ENCODE measurements at places on chromosomes 2 and 18.

DNA sequence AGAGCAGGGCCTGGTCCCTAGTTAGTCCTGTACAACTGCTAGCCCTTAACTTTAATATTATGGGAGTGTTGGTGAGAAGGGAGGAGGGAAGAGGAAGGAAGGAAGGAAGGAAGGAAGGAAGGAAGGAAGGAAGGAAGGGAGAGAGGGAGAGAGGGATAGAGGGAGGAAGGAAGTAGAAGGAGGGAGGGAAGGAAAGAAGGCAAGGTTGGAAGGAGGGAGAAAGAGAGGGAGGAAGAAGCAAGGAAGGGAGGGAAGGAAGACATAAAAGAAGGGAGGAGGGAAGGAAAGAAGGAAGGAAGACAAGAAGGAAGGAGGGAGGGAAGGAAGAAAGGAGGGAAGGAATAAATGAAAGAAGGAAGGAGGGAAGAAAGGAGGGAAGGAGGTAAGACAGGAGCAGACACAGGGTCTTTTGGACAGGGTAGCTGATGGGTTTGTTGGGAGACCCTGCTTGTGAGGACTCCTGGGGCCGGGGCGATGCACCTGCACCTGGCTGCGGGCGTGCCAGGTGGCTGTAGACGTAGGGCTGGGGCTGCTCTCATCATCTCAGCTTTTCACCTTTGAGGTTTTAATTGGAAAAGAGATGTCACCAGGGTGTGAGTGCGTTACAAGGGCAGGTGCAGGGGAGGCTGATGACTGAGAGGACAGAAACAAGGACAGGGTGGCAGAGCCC, 5.9 kb upstream of the POMC start:
- no peak for DNase-seq

DNA sequence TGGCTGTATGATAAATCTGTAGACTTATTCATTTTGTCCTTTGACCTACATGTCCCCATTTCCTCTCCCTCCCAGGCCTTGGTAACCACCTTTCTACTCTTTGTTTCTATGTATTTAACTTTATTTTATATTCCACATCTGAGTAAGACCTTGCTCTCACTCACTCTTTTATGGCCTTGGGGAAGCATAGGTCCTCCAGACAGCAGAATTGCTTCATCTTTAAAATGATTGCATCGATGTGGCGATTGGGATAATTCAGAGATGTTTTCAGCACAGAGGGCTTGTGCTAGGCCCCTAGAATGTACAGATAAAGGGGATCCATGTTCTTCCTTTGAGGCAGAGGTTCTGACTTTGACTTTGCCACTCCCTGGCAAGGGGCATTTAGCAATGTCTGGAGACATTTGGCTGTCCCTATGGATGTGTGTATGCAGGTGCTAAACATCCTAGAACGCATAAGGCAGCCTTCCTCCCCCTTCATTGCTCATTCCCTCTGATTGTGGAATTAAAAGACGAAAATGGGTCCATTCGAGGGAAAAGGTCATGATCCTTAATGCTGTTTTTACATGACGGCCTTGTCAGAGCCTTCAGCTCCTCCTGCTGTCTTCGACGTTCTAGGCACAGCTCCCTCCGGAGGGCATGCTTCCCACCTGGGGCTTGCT, 1.2 kb upstream of the GPR39 start:
- no peak for DNase-seq

GRCh38 chr2:158178646-158179045, 77.0 kb downstream of the UPP2 start:
- DNase-seq: no peak

DNA sequence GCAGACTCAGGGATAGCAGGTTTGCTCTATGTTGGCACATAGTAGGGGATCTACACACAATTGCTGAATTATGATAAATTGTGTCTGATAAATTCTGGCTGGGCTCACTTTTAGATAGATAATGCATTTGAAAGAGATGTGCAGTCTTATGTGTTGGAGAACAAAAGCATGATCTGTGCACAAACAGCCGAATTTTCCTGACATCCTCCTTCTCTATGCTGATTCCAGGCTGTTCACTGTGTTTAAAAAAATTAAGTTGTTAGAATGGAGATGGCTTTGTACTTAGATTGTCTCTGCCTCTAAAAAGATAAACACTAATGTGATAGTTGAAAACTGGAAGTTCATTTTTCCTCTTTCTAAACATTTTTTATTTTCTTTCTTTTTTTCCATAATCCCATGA, 2.1 kb downstream of the CERS6 start:
- DNase-seq: no peak

DNA sequence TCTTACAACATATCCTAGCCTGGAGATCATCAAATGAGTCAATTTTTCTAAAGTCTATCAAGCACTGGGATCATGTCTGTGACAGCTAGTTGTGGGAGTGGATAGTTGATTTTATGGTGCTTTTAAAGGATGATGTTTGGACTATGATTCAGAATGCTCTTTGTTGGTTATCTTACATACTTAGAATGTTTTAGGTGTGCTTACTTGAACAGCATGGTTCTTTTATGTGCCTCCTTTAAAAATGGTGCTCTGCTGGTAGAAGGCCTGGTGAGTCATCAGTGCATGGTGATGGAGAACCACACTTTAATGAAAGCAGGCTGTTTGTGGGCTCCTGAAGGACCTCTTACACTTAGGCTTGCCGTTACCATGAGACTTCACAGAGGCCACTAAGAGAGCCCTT, 682.7 kb upstream of the FANCL start:
- DNase-seq: no peak

DNA sequence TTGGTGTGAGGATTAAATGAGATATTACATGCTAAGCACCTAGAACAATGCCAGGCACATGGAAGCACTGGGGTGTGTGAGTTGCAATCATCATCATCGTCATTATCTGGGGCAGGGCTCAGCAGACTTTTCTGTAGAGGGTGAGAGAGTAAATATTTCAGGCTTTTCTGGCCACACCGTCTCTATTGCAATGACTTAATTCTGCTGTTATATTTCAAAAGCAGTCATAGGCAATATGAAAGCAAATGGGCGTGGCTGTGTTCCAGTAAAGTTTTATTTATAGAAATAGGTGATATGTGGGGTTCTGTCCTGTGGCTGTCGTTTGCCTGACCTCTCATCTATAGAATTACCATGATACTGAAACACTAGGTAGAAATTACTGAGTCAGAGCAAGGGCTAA, 60.6 kb downstream of the IL1R2 start:
- no peak for DNase-seq

GRCh38 chr2:167332358-167332757, 444.1 kb downstream of the XIRP2 start:
- DNase-seq: no peak

DNA sequence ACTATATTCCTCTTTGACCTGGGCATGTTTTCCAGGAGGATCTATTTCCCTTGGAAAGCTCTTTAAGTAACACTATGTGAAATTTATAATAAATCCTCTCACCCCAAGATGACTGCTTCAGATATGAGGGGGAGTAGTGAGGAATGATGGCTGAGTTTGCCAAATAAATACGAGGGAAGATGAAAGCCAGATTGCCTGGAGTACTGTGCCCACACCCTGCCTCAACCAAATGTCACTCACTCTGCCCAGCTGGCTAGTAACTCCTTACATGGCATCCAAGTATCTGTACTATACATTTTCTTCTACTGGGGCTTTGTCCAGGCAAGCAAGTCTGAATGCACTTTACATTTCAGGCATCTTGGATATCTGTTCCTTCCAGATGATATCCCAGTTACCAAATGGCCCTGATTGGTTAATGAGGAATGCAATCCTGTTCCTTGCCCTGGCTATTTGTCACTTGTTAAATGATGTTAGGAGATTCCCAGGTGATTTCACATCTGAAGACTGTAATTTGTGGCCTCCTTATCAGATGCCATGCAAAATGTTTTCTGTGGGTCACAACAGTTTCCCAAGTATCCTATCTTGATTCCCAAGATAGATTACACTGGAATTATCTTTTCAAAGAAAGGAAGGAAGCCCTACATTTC, 191.8 kb downstream of the IKZF2 start:
- no peak for DNase-seq
